ENCODE measurements at places on chromosomes 7 and 10. TPM values are rescaled to one million over a fixed set of nuclear protein-coding genes. Genes with fewer than 3 reads are reported as not detected.

The NEUROG3 gene
- not detected for total RNA-seq

The COL26A1 gene
- 31.6 TPM for total RNA-seq

The CUBN gene
- 3.5 TPM for total RNA-seq

The LOXL4 gene
- total RNA-seq = 0.46 TPM

The PKD1L1 gene
- total RNA-seq = 0.92 TPM

The TUBAL3 gene
- total RNA-seq = not detected

The TEX47 gene
- not detected for total RNA-seq

The FGL2 gene
- total RNA-seq = 2.3 TPM

The SYT15 gene
- 2.1 TPM for total RNA-seq

The CLDN3 gene
- total RNA-seq = 0.69 TPM

The NPSR1 gene
- 1.8 TPM for total RNA-seq

The LIPK gene
- not detected for total RNA-seq

The FAM237B gene
- 0.23 TPM for total RNA-seq

The CCDC3 gene
- total RNA-seq = 16.6 TPM

The ZNF786 gene
- 14.1 TPM for total RNA-seq

The CCDC136 gene
- total RNA-seq = 57.2 TPM

The CPA2 gene
- total RNA-seq = not detected

The PDE1C gene
- 19.6 TPM for total RNA-seq

The MRPS24 gene
- total RNA-seq = 34.1 TPM

The EPHB6 gene
- total RNA-seq = 21.9 TPM

The CASP2 gene
- total RNA-seq = 12.5 TPM

The PLCE1 gene
- total RNA-seq = 10.6 TPM

The TRIM4 gene
- 12.5 TPM for total RNA-seq

The PDE6C gene
- total RNA-seq = not detected

The PRSS37 gene
- total RNA-seq = not detected

The FIS1 gene
- total RNA-seq = 80.5 TPM

The BUD31 gene
- total RNA-seq = 84.4 TPM

The ANKRD1 gene
- not detected for total RNA-seq

The RBM33 gene
- 33.0 TPM for total RNA-seq

The MLXIPL gene
- 0.69 TPM for total RNA-seq

The HMX2 gene
- total RNA-seq = 0.92 TPM

The OR2A12 gene
- not detected for total RNA-seq

The ATAD1 gene
- total RNA-seq = 94.6 TPM

The TCAF2 gene
- 0.92 TPM for total RNA-seq

The MARVELD1 gene
- 4.4 TPM for total RNA-seq

The TMEM139 gene
- total RNA-seq = 0.46 TPM

The HMX3 gene
- total RNA-seq = 2.8 TPM

Measured in diencephalon (tissue), 1 donor.